Cardiac fibroblast (primary cell): ENCODE measurements at places on chromosomes 2 and 18.

DNA sequence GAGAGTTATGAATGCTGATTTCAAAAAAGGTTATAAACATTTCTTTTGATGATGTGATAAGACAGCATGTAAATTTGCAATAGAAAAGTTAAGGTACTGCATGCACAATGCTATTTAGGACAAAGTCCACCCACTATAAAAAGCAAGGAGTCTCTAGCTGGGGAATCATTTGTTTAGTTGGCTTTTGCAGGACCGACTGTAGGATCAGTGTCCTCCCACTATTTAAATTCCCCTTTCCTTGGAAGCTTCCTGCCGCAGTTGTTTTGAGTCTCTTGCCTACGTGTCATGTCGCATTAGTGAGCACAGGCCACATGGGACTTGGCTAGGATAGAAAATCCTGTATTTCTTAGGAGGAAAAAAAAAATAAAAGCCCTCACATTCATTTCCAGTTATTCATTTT, 13.1 kb downstream of the QPCT start:
- DNase-seq, result no peak

DNA sequence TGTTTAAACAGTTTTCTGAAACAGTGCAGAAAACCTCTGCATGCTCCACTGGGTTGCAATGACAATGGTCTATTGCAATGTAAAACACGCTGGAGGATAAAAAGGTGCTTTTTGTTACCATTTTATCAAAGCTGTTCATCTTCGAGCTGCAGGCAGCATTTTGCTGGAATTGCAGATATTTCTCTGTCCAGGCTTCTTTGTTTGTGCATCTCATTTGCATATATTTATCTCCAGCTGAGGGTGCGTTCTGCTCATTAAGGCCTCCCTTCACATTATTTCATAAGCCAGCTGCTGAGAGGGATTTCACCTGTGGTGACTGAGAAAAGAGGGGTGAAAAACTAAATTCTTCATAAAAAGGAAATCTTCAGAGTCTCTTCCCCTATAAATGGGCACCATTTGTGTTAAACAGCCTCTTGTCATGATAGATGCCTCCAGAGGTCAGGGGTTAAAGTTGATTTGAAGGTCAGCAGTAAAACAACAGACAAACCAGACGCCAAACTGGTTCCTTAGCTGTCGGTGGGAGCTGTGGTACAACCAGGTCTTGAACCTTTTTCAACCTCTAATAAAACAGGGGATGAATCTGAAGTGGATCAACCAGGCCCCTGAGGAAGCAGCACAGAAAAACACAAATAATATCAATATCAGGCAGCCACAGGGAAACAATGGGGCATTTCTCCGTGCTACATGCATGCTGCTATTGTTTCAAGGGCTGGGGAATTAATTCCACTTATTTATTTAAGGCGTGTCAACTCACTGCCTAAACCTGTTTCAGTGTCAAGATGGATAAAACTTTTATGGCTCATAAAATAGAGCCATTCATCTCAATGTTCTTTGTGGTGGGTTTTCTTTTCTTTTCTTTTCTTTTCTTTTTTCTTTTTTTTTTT, 265.1 kb downstream of the MEIS1 start:
- no peak for DNase-seq

GRCh38 chr2:65864619-65865018, 432.2 kb upstream of the SPRED2 start:
- no peak for DNase-seq

- DNase-seq, result peak; percentile 75
Measured at GRCh38 chr2:205758500-205758899, 76.2 kb downstream of the NRP2 start.

DNA sequence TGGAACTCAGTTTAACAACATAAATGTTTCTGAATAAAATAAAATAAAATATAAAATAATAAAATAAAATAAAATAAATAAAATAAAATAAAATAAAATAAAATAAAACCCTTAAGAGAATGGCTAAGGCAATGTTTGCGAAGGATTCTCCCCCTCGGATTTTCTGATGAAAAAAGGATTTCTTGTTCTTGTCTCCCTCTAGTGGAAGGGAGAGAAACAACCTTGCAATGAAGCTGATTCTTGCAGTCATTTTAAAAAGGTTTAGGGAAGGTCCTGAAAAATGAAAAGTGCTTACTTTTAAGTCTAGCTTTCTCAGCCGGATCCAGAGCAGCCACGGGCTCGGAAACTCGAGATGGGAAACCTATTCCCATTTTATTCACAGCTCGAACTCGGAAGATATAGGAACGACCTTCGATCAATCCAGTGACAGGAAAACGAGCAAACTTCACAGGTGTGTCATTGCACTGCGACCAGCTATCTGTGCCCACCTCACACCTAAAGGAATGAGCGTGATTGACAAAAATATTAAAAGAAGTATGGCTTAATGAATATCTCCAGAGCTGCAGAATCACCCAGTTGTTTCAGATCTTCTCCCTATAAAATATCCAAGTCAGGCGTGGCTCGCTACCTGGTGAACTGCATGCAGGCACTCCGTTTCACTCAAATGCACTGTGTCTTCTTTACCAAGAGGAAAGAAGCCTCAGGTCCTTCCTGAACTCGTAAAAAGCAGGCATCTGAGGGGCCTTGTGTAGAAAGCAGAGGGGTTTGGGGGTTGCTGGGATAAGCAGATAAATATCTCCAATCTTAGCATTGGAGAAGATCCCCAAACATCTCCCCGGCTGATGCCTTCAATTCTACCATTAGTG, 68.1 kb downstream of the MYOM1 start:
- peak; percentile 55 for DNase-seq

GRCh38 chr2:16656784-16657391, 8.7 kb downstream of the CYRIA start:
- no peak for DNase-seq

DNA sequence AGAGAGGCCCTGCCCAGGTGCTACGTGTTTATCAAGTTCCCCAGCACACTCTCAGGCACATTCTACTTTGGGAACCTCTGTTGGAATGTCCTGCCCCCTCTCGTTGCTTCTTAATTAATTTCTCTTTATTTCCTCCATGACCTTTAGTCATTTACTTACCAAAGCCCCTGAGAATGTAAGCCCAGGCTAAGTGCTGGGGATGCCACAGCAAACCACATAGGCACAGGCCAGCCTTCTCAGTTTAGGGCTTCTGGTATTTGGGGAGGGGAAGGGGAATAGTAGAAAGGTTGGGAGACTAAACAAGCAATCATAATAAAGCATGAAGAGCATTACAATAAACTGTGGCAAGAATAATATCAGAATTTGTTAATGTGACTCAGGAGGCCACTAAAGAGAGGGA, 85.7 kb downstream of the EVA1A start:
- no peak for DNase-seq

DNA sequence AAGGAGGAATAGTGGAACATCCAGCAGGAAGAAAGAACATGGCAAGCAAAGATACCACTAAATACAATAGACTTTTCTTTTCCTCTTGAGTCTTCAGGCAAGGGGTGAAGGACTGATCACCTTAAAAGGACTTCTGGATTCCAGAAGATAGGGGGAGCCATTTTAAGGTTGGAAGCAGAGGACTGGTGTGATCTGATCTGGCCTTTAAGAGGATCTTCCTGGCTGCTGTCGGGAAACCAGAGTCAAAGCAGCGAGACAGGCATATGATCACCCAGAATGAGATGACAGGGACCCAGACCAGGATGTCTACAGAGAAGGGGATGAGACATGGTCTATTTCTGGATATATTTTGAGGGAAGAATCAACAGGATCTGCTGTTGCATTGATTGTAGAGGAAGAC, 558.0 kb downstream of the STK39 start:
- DNase-seq, result no peak

- no peak for DNase-seq
Measured at GRCh38 chr2:180394305-180394704, 387.2 kb upstream of the CWC22 start.

- no peak for DNase-seq
Measured at GRCh38 chr2:172447811-172448493, 20.6 kb downstream of the ITGA6 start.
